ENCODE measurements at places on chromosomes 2 and 18. TPM values are rescaled to one million over a fixed set of nuclear protein-coding genes. Genes with fewer than 3 reads are reported as not detected.

CHAC2 gene
- total RNA-seq = 0.75 TPM

GRCh38 chr2:159728629-159729028 is 16.3 kb downstream of the MARCHF7 start:
- DNase-seq = no peak

GRCh38 chr2:69208023-69208595 is 178.9 kb downstream of the GFPT1 start:
- DNase-seq = no peak

GRCh38 chr2:46963941-46964673 is 48.5 kb upstream of the MCFD2 start:
- no peak for DNase-seq
